Type B pancreatic cell (in vitro differentiated cells): ENCODE measurements at places on chromosomes 4 and X.

- peaks cover 55% of the 10 kb centered on the region for H3K36me3 ChIP-seq
- H3K4me1 ChIP-seq = peaks cover 12% of the 10 kb centered on the region
- H3K27me3 ChIP-seq = no peaks in the 10 kb centered on the region
- no peak overlapping the region for H3K4me3 ChIP-seq
Observed at GRCh38 chr4:47533689-47534347, 48.7 kb downstream of the ATP10D start.

- no peaks in the 10 kb centered on the region for H3K4me1 ChIP-seq
- H3K36me3 ChIP-seq = no peaks in the 10 kb centered on the region
- no peaks in the 10 kb centered on the region for H3K27me3 ChIP-seq
Observed at GRCh38 chr4:27910227-27910626, 1049.6 kb downstream of the STIM2 start.

DNA sequence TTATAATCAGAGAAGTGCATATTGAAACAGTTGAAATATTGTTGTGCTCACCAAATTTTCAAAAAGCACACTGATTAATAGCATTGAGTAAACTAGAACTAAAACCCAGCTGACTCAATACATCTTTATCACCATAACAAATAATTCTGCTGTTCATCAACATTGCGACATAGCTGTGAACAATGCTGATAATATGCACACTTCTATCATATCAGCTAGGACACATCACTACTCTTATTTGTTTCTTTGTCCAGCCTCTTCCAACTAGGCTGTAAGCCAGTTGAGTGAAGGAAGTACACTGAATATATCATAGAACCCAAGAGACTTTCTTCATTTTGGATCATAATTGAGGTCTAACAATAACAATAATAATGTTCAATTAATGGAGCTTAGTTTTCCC, 349.7 kb downstream of the IQCM start:
- H3K4me3 ChIP-seq = no peak overlapping the region
- DNase-seq = no peak
- H3K27ac ChIP-seq = no peak overlapping the region
- no peaks in the 10 kb centered on the region for H3K36me3 ChIP-seq
- no peaks in the 10 kb centered on the region for H3K27me3 ChIP-seq
- H3K4me1 ChIP-seq = no peaks in the 10 kb centered on the region

DNA sequence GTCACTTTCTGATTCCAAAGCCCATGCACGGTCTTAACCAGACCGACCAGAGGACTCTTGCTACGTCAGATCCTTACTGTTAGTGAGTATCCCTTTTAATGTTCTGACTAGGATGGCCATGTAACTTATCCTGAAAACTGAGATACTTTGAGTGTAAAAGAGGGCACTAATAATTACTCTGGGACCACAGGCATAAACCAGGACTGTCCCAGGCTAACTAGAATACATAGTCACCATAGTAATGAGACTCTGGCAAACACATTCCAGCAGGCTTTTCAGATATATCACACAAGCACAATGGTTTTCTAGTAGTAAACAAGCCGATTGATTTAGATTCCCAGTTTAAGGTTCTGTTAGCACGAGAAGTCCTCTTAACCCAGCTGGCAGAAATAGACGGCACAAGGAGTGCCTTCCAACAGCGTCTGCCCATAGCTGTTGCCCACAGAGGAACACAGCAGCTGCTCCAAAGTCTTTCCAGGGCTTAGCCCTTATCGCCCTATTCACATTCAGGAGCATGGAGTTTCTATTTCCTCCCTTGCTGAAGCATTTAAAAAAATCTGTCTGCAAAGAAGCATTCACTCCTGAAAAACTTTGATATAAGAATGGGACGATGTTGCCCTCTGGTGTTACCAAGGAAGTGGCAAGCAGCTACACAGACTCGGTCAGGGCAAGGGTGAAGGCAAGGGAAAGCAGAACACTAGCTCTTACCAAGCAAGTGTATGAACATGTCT, 92.4 kb downstream of the CXCL13 start:
- peaks cover 3% of the 10 kb centered on the region for H3K27me3 ChIP-seq
- no peak overlapping the region for H3K27ac ChIP-seq
- H3K4me3 ChIP-seq = no peak overlapping the region
- no peaks in the 10 kb centered on the region for H3K36me3 ChIP-seq
- no peak for DNase-seq

DNA sequence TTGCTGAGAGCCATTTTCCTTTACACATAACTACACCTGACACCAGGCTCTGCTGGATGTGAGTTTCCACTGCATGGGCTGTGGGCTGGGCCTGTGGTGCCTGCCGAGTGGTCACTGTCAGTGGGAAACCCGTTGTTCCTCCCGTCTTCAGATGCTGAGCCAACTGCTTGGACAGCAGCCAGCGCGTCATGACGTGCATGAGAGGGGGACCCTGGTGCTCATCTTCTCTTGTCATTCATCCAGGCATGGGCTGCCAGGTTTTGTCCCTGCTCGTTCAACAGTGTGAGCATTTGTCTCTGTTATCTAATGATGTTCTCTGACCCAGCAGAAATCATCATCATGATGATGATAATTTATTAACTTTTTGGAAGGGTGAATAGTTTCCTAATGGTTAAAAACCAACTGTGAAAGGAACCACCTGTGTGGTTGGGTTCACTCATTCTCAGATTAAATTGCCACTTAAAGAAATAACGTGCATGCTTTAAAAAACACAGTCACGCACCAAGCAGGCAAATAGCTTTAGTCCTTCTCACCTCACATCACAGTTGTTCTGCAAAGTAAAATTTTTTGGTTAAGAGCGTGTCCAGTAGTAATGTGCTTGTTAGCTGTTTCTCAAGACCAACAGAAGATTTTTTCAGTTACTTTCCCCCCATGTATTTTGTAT, 19.9 kb upstream of the CLDN34 start:
- H3K4me3 ChIP-seq = no peak overlapping the region
- H3K4me1 ChIP-seq = no peaks in the 10 kb centered on the region
- H3K27me3 ChIP-seq = no peaks in the 10 kb centered on the region
- peaks cover 14% of the 10 kb centered on the region for H3K36me3 ChIP-seq
- no peak overlapping the region for H3K27ac ChIP-seq

GRCh38 chrX:40465735-40466551, 114.8 kb upstream of the ATP6AP2 start:
- peaks cover 7% of the 10 kb centered on the region for H3K4me1 ChIP-seq
- H3K27ac ChIP-seq = no peak overlapping the region

DNA sequence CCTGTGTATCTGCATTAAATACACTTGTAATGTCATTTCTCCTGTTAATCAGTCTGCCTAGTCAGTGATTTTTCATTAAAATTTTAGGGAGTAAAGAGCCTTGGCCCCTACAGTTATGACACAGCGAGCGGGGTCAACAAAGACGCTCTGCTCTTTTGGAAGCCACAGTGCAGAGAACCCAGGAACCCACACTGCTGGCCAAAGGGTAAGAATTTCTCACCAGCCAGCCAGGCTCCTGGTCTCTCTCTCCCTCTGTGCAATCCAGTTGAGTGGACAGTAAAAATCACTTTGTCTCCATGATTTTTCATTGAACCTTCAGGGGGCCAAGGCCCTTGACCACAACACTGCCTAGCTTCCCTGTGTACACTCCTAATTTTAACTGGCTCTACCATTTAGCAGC, 52.8 kb downstream of the NLGN4X start:
- no peaks in the 10 kb centered on the region for H3K4me1 ChIP-seq
- DNase-seq = no peak
- H3K4me3 ChIP-seq = no peak overlapping the region

DNA sequence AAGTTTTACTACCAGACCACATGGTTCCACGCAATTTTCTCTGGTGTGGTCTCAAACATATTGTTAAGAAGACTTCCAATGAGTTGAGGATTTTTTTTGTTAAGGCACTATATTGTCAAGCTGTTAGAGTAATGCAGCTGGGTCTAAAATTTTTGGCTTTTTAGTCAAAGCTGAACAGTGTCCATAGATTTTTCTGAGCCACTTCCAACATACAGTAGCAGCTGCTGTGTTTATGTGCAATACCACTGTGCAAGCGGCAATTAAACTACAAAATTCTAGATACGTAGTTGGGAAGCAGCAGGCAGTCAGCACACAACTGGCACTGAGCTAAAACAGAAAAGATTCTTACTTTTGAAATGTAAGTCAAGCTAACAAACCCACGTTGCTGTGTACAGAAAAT, 1551.1 kb upstream of the AGA start:
- no peaks in the 10 kb centered on the region for H3K4me1 ChIP-seq
- H3K4me3 ChIP-seq = no peak overlapping the region
- no peak for DNase-seq
- no peaks in the 10 kb centered on the region for H3K27me3 ChIP-seq
- no peaks in the 10 kb centered on the region for H3K36me3 ChIP-seq
- H3K27ac ChIP-seq = no peak overlapping the region

DNA sequence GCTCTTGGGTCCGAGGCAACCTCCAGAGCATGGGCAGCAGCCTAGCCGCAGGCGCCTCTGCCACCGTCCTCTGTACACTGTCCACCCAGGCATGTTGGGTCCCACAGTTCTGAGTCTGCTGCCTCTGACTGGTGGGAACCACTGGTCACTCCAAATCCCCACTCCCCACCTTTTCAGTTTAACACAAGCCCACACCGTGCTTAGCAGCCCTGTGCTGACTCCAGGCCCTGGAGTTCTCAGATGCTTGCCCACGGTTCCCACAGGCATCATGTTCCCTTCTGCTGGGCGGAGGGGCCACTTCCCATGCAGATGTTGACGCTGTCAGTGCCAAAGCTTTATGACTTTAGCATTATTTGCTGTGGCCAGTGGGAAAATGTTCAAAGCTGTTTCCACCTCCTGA, 104.5 kb downstream of the SCD5 start:
- peaks cover 4% of the 10 kb centered on the region for H3K4me1 ChIP-seq
- H3K27ac ChIP-seq = no peak overlapping the region
- no peak overlapping the region for H3K4me3 ChIP-seq

DNA sequence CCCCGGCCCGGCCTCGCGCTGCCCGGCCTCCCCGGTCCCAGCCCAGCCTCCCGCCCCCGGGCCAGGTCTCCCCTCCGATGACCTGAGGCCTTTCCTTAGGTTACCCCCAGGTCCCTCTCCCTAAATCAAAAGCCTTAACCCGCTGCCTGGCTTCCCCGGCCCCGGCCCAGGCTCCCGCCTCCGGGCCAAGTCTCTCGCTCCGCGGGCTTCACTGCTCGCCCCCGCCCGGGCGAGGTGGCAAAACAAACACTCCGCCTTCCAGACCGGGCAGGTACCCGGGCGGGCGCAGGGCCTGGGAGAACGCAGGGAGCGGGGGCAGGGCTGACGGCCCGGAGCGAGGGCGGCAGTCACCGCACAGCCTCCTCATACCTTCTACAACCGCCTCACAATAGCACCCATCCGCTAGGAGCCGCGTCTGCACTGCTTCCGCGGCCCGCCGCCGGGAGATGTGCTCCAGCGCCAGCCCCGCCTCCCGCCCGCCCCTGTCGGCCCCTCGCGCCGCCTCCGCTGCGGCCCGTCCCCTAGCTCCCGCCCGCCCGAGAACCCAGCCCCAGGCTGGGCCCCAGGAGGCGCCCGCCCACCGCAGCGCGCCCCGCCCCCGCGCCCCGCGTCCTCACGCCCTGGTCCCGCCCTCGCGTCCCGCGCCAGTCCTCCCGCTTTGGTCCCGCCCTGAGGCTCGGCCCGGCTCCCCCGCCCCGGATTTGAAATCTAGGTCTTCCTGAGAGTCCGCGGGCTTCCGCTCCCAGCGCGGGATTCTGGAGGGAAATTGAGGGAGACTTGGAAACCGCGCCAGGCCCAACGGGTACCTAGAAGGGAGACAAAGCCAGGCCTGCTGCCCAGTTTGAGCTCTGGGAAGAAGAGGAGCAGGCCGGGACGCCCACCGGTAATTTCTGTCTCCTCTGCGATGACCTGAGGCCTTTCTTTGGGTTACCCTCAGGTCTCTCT, at the start of the genes CASP3 and PRIMPOL:
Gene CASP3, minus strand, starts transcription at position 422 of the 945 bp plus-strand sequence. CDS start 10,994 bp downstream, outside the sequence.
Gene PRIMPOL, plus strand, starts transcription at position 713 of the 945 bp plus-strand sequence. CDS start 7,403 bp downstream, outside the sequence.
- H3K27ac ChIP-seq = peak within 1 kb of the TSS; percentile 92
- peak within 1 kb of the TSS; percentile 94 for H3K4me3 ChIP-seq
- peak; percentile 98 for DNase-seq
- peaks cover 46% of the 10 kb centered on the region for H3K4me1 ChIP-seq
- H3K36me3 ChIP-seq = peaks cover 9% of the 10 kb centered on the region
- no peaks in the 10 kb centered on the region for H3K27me3 ChIP-seq

DNA sequence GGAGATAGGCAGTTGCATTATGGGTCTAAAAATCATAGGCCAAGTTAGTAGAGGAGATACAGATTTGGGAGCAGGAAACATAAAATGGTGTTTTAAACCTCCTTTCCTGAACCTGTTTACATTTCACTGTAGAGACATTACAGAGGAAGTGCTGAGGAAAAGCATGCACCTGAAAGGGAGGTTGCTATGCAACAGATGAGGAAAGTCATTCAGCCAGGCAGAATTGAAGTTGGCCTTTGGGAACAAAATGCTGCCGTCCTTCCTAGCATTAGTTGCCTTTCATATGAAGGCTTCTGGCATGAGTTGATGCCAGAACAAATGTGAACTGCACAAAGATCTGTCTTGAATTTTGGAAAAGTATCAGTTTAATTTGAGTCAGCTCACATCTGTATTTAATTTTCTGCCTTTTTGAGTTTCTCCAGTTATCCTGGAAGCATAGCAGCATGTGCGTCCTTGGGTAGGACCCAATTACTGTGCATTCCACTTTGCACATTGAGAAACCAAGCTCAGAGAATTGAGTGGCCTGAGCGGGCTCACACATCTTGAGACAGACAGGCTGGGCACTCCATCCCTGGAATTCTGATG, 38.2 kb downstream of the MAGED1 start:
- H3K4me1 ChIP-seq = no peaks in the 10 kb centered on the region
- no peak overlapping the region for H3K4me3 ChIP-seq
- H3K36me3 ChIP-seq = no peaks in the 10 kb centered on the region
- DNase-seq = no peak

GRCh38 chr4:140342620-140343019, 30.8 kb upstream of the SCOC start:
- no peaks in the 10 kb centered on the region for H3K36me3 ChIP-seq
- H3K4me1 ChIP-seq = peaks cover 11% of the 10 kb centered on the region
- H3K27ac ChIP-seq = no peak overlapping the region
- H3K27me3 ChIP-seq = no peaks in the 10 kb centered on the region
- DNase-seq = no peak
- no peak overlapping the region for H3K4me3 ChIP-seq

GRCh38 chr4:12689457-12689856, 794.7 kb downstream of the RAB28 start:
- no peaks in the 10 kb centered on the region for H3K27me3 ChIP-seq
- H3K4me1 ChIP-seq = no peaks in the 10 kb centered on the region
- H3K36me3 ChIP-seq = no peaks in the 10 kb centered on the region
- no peak overlapping the region for H3K4me3 ChIP-seq

DNA sequence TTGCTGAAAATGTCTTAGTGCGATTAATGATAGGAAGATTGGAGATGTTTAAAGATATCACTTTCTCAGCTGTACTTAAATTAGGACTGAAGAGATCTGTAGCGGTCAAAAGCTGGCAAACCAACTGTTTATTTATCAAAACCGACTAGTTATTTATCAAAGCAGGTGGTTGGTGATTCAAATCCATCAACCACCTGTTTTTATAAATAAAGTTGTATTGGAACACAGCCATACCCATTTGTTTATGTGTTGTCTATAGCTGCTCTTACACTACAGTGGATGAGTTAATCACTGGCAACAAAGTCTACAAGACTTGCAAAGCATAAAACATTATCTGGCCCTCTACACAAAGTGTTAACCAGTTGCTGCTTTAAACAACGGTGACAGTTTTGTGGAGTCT, 76.8 kb downstream of the IL15 start:
- H3K27me3 ChIP-seq = no peaks in the 10 kb centered on the region
- DNase-seq = no peak
